ENCODE measurements at places on chromosomes 2 and 18.
A peak's percentile ranks its signal among the peaks of the same experiment; 100 is the strongest.

DNA sequence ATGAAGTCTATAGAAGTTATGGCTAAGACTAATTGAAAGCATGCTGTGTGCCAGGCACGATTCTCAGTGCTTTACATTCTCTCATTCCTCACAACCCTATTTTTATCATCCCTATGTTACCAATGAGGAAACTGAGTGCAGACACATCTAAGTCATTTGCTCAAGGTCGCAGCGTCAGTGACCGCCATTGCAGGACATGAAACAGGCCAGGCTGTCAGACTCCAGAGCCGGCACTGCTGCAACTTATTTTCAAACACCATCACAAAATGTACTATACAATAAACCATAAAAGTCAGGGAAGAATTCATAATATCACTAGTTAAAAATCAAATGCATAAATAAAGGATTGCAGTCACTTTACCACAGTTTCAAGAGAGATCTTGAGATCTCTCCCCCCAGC, 5.6 kb downstream of the STK39 start:
- no peak for DNase-seq

- no peak for DNase-seq
Observed at GRCh38 chr2:7358865-7359447, 441.7 kb downstream of the RNF144A start.

DNA sequence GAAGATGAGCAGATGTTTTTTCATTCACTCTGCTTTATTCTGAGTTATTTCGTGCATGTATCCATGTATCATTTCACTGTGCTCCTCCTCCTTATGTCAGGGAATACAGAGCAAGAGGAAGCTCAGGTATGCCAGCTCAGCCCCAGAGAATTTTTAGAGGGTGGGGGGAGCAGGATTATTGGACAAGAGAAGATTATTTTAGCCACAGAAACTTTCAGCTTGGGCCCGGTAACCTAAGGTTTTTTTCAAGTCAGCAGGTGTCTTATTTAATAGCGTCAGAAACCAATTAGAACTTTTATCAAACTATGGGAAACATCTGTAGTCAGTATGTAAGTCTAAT, 232.9 kb upstream of the SIX3 start:
- DNase-seq: no peak

- DNase-seq: peak; percentile 68
Observed at GRCh38 chr2:228548230-228548629, 366.7 kb upstream of the SPHKAP start.

GRCh38 chr2:199105826-199106225, 351.9 kb downstream of the SATB2 start:
- no peak for DNase-seq

DNA sequence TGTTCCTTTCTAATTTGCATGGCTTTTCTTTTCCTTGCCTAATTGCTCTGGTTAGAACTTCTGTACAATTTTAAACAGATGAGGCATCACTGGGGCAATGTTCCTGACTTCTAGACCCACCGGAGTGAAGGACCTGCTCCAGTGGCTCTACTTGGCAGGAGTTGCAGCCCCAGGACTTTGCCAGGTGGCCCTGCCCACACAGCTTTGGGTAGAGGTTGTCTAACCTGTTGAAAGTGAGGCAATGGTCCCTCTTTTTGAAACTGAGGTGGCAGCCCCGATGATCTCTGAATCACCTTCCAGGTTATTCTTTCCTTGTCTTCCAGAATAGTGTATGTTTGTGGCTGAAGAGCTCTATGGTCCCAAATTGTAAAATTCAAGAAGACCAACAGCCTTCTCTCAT, 29.9 kb upstream of the ZNF512 start:
- no peak for DNase-seq

- DNase-seq: peak; percentile 99
Observed at GRCh38 chr2:46857871-46858701, 57.5 kb downstream of the MCFD2 start.

GRCh38 chr2:119086327-119086726, 72.2 kb downstream of the C1QL2 start:
- no peak for DNase-seq

DNA sequence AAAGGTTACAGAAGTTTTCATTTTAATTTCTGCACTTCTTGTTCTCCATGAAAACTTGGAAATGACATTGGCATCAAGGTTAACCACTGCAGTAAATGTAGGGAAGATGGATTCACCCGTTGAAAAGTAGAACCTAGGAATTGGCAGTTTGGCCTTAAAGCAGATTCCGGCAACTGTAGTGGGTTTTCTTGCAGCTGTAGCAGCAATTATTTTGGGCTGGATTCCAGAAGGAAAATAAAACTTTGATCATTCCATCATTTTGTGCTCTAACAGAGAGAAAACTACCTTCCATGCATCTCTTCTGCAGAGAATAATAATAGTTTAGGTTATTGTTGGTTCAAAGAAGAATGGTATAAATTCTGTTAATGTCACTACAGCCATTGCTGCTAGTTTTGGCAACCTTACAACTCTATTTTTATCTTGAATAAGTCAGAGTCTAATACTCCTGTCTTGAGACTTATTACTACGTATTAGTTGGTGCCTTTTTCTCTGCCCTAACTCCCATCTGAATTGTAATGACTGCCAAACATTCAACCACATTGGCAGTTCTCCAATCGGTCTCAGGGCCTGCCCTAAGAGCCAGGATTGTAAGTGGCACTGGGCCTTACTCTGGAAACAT, 178.1 kb upstream of the PIEZO2 start:
- peak; percentile 38 for DNase-seq

GRCh38 chr18:49565612-49566011, 3.8 kb downstream of the LIPG start:
- no peak for DNase-seq

DNA sequence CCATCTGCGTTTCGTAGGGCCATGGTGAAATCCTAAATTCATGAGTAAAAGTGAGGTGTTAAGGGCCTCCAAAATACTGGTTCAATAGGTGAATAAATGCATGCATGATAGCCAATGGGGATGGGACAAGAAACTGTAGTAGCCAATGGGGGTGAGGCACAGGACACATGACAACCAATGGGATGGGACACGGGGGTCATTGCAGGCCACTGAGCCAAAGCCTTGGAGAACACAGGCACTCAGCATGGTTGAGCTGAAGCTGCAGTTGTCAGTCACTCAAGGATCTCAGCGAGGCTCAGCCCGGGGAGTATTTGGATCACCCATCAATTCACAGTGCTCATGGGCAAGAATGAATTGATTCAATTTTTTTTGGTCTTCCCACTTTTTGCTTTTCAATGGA, 156.5 kb downstream of the ACTR3 start:
- DNase-seq: no peak

- no peak for DNase-seq
Observed at GRCh38 chr2:42842466-42842865, 50.1 kb upstream of the HAAO start.

- no peak for DNase-seq
Observed at GRCh38 chr2:218879776-218880101, 913 bp upstream of the WNT10A start.

- peak; percentile 23 for DNase-seq
Observed at GRCh38 chr2:240579771-240580614, 6.5 kb upstream of the CAPN10 start.

- DNase-seq: no peak
Observed at GRCh38 chr2:127655209-127656073, 9.5 kb downstream of the GPR17 start.

DNA sequence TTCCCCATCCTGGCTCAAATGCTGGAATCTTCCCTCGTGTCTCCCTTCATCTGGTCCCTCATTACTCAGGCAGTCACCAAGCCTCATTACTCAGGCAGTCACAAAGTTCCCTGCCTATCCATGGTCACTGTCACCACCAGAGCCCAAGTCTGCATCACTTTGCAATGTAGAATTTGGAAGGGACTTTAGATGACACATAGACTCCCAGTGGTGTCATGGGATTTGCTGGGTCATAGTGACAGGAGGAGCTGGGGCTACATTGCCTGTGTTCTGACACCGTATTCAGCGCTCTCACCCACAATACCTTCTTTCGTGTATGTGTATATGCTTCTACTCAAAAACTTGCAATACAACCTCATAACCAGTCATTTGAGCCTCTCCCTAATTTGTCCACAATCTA, 2.1 kb upstream of the EMILIN1 start:
- no peak for DNase-seq

DNA sequence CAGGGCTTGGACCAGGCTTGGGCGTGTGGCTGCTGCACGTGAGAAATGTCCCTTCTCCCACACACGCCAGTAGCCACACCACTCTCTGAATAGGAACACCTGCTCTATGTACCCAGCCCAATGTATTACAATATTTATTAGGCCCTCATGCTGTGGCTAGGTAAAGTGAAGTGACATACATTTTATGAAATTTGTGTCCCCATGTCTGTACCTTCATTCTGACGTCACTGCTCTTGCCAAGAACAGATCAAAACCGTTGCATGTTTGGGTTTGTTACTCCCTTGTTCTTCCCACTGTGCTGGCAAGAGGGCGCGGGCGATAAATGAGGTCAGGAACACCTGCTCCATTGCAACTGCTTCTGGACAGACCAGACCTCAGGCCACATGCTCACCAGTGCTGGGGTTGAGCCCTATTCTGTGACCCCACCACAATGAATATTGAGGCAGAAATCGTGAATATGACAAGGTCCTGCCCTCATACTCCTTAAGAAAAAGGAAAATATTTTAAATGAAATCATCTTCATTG, 436.4 kb upstream of the SALL3 start:
- DNase-seq: no peak

DNA sequence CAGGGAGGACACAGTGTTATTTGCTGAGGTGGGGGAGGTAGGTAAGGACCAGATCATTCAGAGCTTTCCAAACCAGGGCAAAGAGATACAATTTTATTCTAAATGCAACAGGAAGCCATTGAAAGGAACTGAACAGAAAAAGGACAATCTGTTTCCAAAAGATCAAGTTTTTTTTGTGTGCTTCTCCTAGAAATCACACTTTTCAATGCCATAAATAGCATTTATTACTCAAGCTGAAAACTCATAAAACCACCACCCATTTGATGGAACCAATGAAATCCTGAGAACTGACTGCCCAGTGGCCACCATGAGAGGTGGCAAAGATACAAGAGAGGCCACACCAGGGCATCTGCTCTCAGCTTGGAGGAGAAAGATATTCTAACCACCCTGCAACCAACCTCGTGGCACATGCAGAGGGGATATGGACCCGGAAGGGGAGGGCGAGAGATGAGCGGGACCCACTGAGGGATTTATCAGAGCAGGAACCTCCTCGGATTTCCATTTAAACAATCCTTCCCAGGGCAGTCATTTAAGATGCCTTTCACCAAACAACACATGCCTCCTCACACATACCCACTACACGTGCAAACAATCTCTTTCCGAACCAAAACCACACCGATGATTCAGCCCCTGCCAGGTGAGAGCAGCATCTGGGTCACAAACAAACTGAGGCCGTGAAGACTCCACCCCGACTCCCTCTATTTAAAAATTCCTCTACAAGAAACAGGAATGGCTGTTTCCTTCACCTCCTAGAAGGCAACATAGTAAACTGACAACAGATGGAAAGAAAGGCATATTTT, 8.8 kb downstream of the CYB5A start:
- DNase-seq: no peak

DNA sequence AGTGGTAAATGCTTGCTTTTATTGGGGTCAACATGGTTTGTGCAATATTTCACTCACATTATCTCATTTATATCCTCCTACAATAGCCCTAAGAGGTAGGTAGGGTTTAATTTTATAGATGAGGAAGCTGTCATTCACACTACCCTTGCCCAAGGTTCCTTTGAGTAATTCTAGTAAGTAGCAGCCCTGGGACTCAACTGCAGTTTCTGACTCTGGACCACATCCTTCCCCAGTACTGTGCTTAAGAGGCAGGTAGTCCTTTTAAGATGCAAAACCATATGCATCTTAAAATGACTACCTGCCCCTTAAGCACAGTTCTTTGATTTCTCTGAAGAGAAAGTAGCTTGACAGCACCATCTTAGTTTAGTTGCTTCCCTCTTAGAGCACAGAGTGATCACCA, 15.7 kb upstream of the NT5C1B start:
- DNase-seq: no peak

GRCh38 chr2:42764096-42764495, at the start of gene OXER1:
Gene OXER1, minus strand, starts transcription at chr2:42764135. Its CDS starts 73 bp downstream, at chr2:42764062.
- DNase-seq: no peak

GRCh38 chr18:12943215-12943614, 4.6 kb upstream of the SEH1L start:
- peak; percentile 76 for DNase-seq

GRCh38 chr2:220166616-220167015, 539.2 kb downstream of the SLC4A3 start:
- no peak for DNase-seq

DNA sequence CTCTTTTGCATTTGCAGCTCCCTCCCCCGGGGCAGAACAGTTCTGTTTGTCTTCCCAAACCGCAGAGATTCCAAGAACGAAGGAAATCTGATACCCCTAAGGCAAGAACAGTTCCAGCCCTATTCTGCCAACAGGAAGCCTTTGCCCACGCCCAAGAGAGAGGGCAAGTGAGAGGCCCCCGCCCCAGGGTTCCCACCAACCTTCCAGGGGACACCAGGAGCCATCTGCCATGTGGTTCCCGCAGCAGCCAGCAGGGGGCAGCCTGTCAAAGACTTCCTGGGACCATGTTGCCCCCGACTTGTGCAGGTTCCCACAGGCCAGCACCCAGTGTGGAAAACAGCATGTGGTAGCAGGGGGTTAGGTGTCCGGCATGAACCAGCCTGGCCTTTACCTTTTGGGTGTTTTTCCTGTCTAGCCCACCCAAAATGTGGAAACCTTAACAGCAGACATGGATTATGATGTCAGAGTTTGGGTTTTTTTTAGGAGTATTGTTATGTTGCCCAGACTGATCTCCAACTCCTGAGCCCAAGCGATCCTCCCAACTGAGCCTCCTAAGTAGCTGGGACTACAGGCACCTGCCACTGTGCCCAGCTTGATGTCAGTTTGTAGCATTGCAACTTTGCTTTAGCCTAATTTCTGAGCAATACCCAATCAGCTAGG, 21.7 kb upstream of the EFHD1 start:
- peak; percentile 43 for DNase-seq

DNA sequence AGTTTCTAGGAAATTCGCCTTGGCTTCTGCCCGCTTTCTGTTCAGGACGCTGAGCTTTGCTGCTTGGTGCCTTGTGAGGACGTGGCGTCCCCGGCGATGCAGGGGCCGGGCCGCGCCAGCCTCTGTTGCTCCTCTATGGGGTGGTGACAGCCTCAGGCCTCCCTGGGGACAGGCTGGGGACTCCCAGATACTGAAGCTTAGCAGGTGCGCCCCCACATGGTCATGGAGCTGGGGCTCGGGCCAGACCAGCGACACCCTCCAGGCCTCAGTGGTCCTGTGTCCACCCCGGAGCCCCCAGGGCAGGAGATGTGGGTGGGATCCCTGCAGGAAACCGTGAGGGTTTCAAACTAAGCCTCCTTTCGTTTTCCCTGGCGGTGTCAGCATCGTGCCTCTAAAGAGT, 29.2 kb downstream of the KCNG2 start:
- DNase-seq: no peak

DNA sequence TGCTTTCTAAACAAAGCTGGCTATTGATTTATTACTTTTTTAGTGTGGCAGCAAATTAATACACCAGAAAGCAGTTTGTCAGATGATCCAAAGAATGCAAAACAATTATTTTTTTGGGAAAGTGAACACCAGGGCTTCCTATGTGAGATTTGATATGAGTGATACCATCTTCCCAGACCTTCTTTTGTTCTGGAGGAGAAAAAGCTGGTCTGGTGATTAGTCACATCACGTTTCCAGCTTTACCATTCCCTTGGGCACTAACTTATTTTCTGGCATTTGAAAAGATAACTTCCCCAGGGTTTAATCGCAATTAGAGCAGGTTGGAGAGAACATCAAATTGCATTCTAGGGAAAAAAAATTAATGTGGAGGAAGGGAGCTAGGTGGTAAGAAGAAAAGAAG, 182.9 kb upstream of the TANK start:
- DNase-seq: no peak

Measured in fibroblast of skin of abdomen (primary cell).